ENCODE measurements at places on chromosomes 3 and 15.

- no peak for DNase-seq
Measured at GRCh38 chr3:106197532-106198194, 328.9 kb upstream of the CBLB start.

- peak; percentile 58 for DNase-seq
Measured at GRCh38 chr3:100044369-100044768, 69.9 kb downstream of the FILIP1L start.

- DNase-seq = no peak
Measured at GRCh38 chr3:43531835-43532234, 90.0 kb downstream of the ANO10 start.

DNA sequence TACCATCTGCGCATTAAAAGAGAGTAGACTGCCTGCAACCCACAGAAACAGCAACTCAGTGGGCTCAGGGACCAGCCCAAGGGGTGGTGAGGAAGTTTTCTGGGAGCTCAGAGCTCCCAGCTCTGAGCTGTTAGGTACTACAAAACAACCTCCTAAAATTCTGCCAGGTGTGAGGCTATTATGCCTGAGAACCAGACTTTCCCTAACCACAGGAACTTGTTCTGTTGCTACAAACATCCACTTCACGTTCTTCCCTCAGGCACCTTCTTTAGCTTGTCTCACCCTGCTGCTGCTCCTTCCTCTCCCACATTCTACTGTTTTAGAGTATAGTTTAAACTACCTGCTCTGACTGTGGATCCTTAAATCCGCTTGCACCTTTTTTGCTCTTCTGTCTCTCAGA, 399.4 kb downstream of the ROBO1 start:
- no peak for DNase-seq

GRCh38 chr3:72887705-72888545, at the start of gene GXYLT2:
Gene GXYLT2 (plus strand): TSS chr3:72888046. CDS start chr3:72888234, 188 bp downstream.
- DNase-seq = peak; percentile 23

DNA sequence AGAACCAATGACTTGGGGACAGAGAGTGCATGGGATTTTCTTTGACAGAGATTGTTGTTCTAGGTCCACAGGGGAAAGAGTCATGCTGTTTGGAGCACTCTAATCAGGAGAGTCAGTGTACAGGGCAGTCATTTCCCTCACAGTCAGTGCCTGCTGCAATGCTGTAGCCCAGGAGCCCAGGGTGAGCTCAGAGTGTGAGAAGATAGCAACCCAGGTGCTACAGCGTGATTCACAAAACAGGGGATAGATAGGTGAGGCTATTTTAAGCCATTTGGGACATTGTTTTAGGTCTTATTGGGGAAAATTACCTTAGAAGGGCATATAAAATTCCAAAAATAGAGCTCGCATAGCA, 37.3 kb downstream of the LNP1 start:
- DNase-seq = no peak

DNA sequence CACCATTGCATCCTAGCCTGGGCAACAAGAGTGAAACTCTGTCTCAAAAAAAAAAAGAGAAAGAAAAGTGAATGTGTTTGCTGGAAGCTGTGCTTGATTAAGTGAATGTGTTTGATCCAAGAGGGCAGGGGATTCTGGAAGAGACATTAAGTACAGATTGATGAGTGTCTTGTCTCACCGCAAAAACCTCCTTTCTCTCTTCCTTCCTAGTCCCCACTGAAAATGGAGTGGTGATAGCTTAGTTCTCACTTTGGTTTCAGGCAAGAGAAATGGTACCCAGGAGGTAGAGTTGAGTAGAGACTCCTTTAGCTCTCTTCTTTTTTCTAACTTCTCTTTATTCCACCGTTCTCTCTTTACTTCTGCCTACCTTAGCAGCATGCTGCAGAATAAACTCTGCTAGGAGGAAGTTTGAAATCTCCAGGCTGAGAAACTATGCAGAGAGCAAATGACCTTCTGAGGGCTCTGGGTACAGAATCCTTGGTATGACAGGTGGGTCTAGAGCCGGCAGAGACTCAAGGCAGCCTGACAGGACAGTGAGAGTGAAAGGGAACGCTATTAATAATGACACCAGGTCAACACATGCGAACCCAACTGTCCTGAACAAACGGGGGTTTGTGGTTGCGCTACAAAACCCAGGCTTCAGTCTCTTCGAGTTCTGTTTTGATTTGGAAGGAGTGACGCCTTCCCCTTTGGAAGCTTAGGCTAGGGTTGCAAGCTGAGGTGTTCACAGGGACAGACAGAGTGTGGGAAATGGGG, 74.9 kb downstream of the SMAD3 start:
- DNase-seq = no peak

- DNase-seq = peak; percentile 96
Measured at GRCh38 chr3:47513125-47513929, at the start of gene ELP6. Gene ELP6 (minus strand): TSS chr3:47513712. CDS start chr3:47513590, 122 bp downstream.

DNA sequence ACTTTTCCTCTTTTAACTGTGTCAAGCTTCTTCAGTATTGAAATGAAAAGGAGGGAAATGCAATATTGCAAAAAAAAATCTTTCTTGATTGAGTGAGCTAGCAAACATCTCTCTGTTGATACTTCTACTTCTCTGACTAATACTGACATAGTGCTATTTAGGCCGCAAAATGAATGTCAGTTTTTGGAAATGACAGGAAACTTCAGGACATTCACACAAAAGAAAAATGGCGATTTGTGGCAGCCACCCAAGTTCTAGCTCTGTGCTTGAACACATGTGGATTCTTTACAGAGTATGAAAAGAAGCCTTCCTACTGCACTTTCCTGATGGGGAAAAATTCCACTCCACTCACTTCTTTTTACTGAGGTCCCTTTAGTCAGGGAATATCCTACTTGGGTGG, 486.8 kb upstream of the ALCAM start:
- no peak for DNase-seq

GRCh38 chr3:1726741-1727140, 371.9 kb upstream of the CNTN4 start:
- no peak for DNase-seq
